ENCODE measurements at places on chromosomes 6 and 20.

GRCh38 chr6:89145956-89146717 is at the start of gene PM20D2:
Gene PM20D2 (plus strand): TSS chr6:89146055. CDS start chr6:89146145, 90 bp downstream.
- DNase-seq = peak; percentile 45

DNA sequence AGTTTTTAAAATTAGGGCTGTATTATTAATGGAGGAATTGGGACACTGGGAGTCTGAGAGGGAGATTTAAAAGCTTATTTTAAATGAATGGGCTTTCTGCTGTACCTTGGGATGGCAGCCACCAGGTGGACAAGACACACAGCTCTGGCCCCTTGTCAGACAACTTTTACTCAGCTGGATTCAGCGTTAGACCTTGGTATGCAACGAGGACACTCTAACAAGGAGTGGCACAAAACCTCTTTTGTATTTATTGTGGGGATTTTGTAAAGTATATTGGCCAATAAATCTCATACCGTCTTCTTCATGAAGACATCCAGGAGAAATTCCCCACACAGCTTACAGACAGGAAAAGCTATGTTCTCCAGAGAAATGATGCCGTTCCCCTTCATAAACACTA is 105.7 kb downstream of the LCA5 start:
- no peak for DNase-seq

DNA sequence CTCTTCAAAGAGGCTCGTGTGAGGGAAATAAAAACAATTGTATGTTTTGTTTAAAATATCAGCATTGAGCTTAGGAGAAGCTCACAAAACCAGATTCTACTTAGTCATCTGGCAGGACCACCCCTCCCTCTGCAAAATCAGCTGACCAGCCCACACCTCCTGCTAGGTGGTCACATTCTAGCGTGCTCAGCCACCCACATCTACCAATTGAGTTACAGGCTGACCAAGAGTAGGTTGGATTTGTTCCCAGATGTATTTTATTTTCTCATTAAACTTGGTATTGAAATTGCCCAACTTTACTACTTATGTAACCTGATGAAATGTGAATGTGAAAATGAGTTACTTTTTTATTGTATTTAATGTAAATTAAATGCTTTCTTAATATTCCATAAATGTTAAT is 56.2 kb downstream of the SLC22A2 start:
- DNase-seq = no peak

- DNase-seq = no peak
Observed at GRCh38 chr6:84597238-84597875, 167.0 kb downstream of the TBX18 start.

DNA sequence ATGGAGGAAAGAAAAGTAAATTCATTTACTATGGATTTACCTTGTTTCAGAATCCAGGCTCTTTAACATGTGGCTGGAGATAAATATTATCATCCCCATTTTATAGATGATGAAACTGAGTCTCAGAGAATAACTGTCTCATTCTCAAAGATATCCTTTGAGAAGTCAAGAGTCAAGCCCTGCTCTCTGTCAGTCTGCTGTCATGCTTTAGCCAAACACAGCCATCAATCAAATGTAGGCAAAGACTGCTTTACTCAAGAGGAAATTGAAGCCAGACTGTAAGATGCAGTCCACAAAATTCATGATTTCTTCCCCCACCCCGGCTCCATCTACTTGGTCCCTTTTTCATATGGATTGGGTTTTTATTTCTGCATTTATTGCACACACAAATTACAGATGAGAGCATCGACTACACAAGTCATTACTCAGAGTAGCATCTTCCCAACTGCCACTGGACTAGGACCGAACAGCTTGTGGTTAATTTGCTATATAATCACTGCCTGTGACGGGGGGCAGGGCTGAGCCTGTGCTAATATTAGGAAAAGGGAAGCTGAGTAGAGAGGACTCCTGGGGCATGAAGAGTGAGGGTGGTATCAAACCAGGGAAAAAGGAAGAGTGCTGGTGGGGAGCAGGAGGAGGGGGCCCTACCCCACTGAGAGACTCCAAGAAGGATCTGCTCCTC is 102.7 kb upstream of the TOP1 start:
- no peak for DNase-seq

- no peak for DNase-seq
Observed at GRCh38 chr6:6900569-6901204, 207.1 kb upstream of the RREB1 start.

DNA sequence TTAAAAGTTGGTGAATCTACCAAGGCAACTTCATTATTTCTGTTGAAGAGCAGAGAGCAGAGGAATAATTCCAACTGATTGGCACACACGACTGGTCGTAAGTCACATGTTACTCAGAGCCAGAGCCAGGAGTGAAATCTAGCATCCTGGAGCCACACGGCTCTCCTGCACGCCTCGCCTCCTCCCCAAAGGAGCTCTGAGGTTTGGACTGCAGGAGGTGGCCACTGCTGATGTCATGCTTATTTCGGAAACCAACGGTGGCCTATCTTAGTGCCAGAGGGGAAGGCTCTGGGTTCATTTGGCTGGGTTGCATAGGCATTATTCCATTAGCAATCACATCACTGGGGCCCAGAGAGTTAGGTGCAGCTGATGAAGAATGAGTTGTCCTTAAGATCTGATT is 123.5 kb upstream of the RALGAPA2 start:
- no peak for DNase-seq

DNA sequence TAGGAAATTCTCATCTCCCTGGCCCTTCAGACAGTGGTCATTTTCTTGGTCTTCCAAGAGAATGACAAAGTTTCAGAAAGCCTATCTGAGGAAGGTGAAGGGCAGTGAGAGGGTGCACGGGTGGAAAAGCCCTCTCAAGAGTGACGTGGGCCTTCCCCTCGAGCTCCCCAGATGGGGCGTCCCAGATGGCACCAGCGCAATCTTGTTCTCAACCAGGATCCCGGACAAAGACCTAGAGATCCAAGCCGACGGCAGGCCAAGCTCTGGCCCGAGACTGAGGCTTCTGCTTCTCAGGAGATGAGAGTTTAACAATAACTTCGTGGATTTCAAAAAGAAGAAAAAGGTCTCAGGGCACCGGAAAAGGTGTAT is 797 bp upstream of the ZNF133 start:
- DNase-seq = peak; percentile 9

DNA sequence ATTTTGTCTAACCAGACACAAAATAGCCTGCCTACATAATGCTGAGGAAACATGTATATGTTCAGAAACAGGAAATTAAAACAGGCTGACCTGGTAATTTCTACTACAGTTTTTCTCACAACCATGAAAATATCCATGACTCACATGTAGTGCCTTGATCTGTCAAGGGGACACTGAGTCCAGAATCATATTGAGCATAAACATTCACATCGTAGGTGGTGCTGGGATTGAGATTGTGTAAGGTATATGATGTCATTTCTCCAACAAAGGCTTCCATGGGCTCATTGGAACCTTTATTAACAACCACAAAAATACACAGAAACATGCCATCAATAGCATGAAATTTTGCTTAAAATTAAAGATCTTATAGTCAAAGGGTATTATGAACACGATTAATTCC is 80.9 kb downstream of the COL12A1 start:
- peak; percentile 41 for DNase-seq

DNA sequence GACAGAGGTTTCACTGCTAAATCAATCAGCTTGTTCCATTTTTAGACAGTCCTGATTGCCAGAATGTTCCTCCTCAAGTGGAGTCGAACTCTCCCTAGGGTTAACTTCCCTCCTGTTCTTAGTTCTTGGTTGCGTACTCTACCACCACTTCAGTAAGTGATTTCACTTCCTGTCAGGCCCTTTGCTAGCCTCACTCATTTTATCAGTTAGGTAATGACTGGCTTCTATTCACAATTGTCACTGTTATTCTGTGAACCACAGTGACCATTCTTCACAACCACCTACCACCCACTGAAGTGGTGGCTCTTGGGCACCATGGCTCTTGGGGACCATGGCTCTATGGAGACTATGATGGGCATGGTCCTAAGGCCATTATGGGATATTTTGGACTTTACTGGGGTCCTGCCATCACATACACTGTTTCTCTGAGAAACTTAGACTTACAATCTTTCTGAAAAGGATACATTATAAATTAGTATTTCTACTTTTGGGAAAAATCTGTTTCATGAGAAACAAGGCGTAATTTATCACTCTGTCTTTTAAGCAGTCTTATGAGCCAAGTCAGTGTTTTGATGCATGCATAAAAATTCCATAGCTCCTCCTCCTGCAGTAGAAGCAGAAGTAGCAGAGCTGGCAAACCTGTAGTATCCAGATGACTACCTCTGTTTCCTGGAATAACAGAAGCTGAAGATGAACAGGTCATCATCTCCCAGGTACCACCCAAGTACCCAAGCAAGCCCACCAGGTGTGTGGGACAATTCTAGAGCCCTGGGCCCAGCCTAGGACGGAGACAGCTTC is 66.3 kb downstream of the ATXN1 start:
- no peak for DNase-seq

DNA sequence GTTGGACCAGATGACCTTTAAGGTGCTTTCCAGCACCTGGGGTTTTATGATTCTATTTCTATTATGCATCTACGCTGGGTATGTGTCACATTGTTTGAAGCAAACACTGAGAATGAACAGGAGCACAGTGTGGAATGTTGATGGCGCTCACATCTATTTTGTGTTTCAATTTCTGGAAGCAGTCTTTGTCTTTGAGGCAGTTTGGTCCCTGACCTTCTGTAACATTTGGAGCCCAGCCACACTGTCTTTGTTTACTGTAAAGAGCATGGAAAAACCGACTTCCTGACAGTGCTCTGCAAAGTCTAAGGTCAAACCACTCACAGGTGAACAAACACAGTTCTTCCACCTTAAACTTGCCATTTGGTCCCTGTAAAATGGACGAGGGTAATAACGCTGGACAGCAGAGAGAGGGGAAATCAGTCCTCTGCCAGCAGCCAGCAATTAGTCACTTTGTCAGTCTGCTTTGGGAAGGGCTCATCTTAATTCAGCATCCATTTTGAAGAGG is 155.5 kb downstream of the PRL start:
- DNase-seq = no peak

DNA sequence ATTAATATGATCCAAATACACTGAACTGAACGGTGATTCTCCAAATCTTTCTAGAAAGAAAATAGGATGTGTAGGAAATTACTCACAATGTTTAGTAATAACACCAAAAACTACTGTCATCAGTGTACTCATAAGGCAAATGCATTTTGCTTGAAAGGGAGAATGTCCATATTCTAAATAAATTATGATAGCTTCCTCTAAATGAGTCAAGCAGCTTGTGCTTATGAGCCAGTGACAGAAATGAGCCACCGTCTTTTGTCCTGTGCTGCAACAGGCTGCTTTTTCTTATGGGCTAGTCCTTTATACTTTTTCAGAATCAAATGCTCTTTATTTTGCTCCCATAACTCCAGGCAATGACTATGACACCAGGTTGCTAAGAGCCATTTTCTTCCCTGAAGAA is 4.5 kb upstream of the ZNF451 start:
- no peak for DNase-seq

DNA sequence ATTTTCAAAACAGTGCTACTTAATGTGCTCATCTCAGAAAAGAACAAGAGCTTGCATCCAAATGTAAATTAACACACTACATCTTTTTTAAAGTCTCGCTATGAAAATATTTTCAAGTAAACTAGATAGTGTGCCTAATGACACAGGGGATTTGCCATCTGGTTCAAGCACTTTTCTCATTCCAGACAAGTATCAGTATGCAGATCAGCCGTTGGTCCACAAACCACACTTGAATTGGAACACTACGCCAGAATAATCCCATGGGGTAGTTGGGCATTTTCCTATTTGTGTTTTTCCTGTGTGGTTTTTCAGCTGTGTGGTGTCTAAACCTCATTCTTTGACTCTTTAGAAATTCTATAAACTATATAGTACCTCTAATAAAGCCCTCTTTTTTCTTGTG is 256.2 kb downstream of the EPHA7 start:
- no peak for DNase-seq

GRCh38 chr6:35929601-35930000 is 8.7 kb upstream of the SRPK1 start:
- no peak for DNase-seq

DNA sequence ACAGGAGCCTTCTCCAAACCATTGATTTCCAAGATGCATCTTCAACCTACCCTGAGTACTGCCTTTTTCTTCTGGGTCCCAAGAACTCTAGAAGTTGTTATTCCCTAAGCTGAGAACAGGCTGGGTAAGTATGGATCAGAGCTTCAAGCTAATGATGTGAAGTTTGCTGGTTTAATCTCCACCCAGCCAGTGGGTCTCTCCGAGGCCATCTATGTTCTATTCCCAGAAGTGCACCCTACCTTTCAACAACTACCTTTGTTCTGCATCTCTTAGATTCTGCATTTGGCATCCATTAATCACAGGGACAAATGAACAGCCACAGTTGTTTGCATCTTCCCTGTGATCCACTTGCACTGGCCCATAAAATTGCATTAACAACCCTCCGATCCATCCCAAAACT is 246.2 kb downstream of the HIVEP2 start:
- no peak for DNase-seq

GRCh38 chr6:34938268-34938667 is 49.2 kb downstream of the ANKS1A start:
- DNase-seq = no peak

DNA sequence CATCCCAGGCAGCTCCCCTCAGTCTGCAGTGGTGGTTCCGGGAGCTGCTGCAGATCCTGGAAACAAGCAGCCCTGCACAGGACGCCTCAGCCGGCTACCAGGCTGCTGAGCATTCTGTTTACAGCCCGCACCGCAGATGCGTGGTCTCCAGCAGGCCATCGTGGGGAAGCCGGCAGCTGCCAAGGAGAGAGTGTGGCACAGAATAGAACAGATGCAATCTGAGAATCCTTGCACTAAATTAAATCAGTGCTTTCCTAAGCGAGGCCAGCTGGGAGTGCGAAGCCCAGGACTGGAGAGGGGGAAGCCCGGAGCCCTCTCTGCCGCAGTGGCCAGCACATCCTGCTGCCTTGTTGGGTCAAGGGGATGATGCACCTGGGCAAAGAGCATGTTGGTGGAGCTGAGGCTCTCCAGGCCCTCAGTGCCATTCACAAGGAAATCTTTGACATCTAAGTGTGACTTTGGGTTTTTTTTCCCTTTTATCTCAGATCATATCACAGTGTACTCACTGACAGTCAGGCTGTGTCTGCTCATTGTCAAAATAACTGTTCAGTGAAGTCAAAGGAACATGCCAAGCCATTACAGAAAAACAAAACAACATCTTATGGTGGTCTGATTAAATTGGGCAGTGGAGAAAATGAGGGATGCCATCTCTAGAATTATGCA is 118.1 kb downstream of the SYNDIG1 start:
- no peak for DNase-seq

Data from fibroblast of skin of right biceps (primary cell).